ENCODE measurements at places on chromosomes 2 and 18. TPM values are rescaled to one million over a fixed set of nuclear protein-coding genes. Genes with fewer than 3 reads are reported as not detected.

DNA sequence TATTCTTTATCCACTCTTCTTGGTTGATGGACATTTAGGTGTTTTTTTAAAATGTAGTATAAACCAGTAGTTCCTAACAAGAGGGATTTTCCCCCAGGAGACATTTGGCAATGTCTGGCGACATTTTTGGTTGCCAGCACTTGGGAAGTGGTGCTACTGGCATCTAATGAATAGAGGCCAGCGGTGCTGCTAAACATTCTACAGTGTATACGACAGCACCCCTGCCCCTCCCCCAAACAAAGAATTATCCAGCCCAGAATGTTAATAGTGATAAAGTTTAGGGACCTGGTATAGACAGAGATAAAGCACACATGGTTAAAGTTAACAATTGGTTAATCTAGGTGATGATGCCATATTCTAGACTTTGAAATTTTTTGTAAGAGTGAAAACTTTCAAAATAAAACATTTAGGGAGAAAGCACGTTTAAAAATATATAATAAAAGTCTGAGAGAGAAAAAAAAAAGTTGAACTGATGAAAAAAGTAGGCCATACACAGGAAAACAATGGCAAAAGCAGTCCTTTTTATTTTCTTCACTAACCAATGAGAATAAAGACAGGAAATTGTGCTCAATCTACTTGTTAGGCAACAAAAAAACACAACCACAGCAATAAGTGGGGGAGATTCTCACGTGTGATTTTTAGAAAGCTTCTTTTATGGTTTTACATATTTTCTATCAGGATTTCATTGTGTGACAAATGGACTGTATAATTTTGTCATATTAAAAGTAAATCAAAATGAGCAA, 14.8 kb downstream of the FBXO48 start:
- DNase-seq, result no peak

GRCh38 chr2:64391940-64392339, 62.0 kb upstream of the LGALSL start:
- DNase-seq, result no peak

DNA sequence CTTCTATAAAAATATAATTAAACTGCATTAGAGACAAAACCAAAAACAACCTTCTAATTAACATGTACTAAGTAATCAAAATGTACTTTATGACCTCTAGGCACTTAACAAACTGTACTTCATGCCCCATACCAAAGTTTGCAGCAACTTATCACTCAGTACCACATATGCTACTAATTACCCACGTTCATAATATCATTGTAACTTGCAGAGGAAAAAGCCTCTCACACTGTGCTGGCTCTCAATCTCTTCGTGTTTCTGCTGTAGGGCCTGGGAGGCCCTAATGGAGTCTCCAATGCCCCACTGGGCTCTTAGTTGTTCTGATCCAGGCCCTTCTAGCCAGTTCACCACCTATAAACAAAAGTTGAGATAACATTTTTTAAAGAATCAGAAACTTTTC, 82.1 kb upstream of the CCDC141 start:
- peak; percentile 25 for DNase-seq

- peak; percentile 25 for DNase-seq
These were observed 146.3 kb upstream of the SKOR2 start for GRCh38 chr18:47397671-47398319.

GRCh38 chr18:48021273-48021914, 90.9 kb upstream of the SMAD2 start:
- DNase-seq, result no peak

DNA sequence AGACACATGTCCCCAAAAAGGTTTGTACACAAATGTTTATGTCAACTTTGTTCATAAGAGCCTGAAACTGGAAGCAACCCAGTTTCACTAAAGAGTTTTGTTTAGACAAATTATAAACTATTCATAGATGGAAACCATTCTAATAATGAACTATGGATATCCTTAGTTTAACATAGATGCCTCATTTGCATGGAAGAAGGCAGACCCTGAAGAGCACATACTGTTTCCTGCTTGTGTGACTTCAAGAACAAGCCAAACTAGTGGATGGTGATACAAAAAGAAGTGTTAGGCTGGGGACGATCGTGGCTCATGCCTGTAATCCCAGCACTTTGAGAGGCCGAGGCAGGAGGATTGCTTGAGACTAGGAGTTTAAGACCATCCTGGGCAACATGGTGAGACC, 48.1 kb downstream of the ACOXL start:
- DNase-seq, result no peak

DNA sequence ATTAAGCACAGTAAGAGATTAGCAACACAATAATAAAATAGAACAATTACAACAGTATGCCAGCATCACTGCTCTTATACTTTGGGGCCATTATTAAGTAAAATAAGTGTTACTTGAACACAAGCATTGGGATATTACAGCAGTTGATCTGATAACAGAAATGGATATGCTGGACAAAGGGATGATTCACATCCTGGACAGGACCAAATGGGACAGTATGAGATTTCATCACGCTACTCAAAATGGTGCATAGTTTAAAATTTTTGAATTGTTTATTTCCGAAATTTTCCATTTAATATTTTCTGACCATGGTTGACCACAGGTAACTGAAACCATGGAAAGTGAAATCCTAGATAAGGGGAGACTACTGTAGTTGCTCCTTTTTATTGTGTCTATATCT, 138.2 kb downstream of the UBR3 start:
- DNase-seq, result no peak

GRCh38 chr18:76859474-76860339, 37.4 kb downstream of the ZNF236 start:
- DNase-seq, result no peak

DNA sequence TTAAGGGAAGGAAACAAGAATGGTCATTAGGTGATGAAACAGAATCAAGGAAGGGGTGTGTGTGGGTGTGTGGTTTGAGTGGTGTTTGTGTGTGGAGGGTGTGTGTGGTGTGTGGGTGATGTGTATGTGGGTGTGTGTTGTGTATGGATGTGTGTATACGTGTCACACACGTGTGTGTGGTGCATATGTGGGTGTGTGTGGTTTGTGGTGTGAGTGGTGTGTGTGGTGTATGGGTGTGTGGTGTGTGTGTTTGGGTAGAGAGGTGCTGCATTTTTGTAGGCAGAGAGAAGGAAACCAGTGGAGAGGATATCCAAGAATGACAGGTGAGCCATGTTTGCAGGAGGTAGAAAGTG, 1.1 kb upstream of the CEP192 start:
- no peak for DNase-seq

DNA sequence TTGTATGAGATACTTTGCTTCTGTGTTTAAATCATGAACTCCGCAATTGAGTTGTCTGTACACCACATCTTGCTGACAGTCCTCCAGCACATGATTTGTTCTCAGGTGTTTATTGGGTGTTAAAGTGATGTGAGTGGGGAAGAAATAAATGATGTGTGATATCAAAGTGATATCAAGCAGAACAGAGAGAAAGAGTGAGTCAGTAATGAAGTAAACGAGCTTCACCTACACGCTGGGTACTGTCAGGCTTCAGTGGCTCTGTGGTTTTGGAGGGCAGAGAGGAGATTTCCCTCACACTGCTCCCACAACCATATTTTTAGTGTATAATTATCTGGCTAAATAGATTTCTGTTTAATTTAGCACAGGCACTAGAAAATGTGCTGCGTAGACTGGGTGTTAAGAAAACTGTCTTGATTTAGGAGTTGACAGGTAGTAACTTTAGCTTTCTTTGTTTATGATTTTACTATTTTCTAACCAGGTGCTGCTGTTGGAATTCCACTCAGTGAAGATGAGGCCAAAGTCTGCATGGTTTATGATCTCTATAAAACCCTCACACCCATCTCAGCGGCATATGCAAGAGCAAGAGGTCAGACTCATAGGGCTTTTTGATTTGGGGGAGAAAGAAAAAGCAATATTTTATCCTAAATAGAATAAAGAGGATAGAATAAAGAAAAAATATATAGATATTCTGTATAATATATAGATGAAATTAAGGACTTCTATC, 21.2 kb downstream of the ATIC start:
- no peak for DNase-seq

- DNase-seq, result no peak
These were observed 7.0 kb upstream of the DRC1 start for GRCh38 chr2:26394694-26395093.

- no peak for DNase-seq
These were observed 660.1 kb downstream of the ADCYAP1 start for GRCh38 chr18:1564793-1565192.

GRCh38 chr2:31476511-31477180, 62.1 kb upstream of the XDH start:
- no peak for DNase-seq

GRCh38 chr2:140013545-140014203, 1233.5 kb upstream of the NXPH2 start:
- no peak for DNase-seq

- DNase-seq, result no peak
These were observed 66.1 kb upstream of the CDCA7 start for GRCh38 chr2:173288561-173288960.

GRCh38 chr2:168851674-168852320, 38.4 kb downstream of the SPC25 start:
- no peak for DNase-seq

DNA sequence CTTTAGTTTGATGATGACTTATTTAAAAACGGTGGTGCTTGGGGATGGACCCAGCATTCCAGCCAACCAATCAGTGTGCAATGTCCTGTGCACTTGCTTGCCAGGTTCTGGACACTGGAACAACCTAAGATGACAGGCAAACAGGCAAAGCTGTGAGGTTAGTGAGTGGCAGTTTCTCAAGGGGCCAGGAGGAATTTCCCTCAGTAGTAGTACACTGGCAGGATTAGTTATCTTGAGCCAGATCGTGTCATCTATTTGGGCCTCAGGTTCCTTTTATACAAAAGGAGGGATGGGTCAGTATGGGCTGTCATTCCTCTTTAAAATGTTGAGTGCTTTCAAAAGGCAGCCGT, 26.6 kb downstream of the MAP4K4 start:
- DNase-seq, result no peak

DNA sequence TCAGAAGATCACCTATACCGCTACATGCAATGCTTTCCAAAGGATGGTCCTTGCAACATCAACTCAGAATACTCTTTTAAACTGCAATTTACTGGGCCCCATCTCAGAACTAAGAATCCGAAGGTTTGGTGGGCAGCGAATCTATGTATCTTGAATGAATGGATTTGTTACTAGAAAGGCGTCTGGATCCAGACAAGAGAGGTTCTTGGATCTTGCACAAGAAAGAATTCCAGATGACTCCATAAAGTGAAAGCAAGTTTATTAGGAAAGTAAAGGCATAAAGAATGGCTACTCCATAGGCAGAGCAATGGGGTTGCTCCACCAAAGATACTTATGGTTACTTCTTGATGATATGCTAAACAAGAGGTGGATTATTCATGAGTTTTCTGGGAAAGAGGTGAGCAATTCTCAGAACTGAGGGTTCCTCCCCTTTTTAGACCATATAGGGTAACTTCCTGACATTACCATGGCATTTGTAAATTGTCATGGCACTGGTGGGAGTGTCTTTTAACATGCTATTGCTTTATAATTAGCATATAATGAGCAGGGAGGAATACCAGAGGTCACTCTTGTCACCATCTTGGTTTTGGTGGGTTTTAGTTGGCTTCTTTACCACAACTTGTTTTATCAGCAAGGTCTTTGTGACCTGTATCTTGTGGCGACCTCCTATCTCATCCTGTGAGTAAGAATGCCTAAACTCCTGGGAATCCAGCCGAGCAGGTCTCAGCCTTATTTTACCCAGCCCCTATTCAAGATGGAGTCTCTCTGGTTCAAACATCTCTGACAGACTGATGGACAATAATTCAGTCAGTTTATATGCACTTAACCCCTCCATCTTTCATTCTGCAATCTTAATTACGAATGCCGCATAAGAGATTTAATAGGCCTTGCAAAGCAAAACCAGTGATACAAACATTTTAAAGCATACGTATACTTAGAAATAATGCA, 7.5 kb upstream of the RMDN2 start:
- DNase-seq, result no peak

GRCh38 chr2:26141145-26141769, 31.6 kb upstream of the GAREM2 start:
- no peak for DNase-seq

GRCh38 chr18:26963292-26963691, 97.8 kb upstream of the AQP4 start:
- no peak for DNase-seq

DNA sequence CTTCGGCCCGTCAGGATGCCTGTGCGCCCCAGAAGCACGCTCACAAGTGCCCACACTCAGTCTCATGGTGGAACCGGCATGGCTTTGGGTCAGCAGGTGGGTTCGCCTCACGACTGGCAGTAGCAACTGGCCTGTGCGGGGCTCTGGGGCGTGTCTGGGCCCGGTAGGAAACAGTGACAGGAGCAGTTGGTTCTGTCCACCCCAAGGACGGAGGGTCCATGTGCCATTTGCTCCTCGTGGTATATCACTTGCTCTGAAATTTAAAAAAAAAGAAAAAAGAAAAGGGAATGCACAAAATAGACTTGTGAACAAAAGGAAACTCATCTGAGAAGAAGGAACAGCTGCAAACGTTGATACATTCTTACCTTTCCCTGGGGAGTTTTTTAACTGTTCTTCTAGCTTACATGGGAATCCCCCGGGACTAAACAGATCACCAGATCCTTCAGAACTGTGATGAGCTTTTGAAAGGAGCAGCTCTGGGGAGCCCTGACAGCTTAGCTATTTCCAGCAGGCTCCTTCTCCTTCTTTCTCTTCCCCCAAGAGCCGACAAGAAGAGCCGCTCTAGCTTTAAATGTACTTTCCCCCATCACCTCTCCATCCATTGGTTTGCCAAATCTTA, 42.8 kb downstream of the TRAPPC12 start:
- DNase-seq, result no peak

DNA sequence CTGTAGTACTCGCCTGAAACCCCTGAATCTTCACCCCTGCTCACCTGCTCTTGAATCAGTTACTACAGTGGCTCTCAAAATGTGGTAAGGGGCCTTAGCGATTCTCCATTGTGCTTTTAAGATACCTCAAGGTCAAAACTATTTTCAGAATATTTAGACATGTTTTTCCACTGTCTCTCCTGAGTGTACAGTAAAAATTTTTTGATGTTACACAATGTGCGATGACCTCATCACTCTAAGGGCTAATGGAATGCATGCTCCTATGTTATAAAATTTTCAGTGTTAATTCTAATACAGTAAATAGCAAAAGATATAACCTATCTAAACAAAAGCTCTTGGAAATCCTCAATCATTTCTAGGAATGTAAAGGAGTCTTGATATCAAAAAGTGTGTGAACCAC, 336.9 kb upstream of the PKDCC start:
- no peak for DNase-seq

CXCR1 gene
- polyA plus RNA-seq, result not detected

CHST9 gene
- polyA plus RNA-seq, result not detected

VPS4B gene
- polyA plus RNA-seq, result 15.0 TPM

CFAP65 gene
- 1.7 TPM for polyA plus RNA-seq

NETO1 gene
- not detected for polyA plus RNA-seq

LYG1 gene
- 1.2 TPM for polyA plus RNA-seq

RGPD3 gene
- polyA plus RNA-seq, result 0.05 TPM

ALPG gene
- not detected for polyA plus RNA-seq

NOL4 gene
- polyA plus RNA-seq, result 0.49 TPM

RAB17 gene
- polyA plus RNA-seq, result 0.10 TPM

CD226 gene
- 0.56 TPM for polyA plus RNA-seq

PRSS56 gene
- polyA plus RNA-seq, result not detected

LTBP1 gene
- 564 TPM for polyA plus RNA-seq

ATG9A gene
- polyA plus RNA-seq, result 29.6 TPM

SKA1 gene
- polyA plus RNA-seq, result 4.5 TPM

IL18RAP gene
- not detected for polyA plus RNA-seq
